ENCODE measurements at places on chromosomes 1 and 21.

DNA sequence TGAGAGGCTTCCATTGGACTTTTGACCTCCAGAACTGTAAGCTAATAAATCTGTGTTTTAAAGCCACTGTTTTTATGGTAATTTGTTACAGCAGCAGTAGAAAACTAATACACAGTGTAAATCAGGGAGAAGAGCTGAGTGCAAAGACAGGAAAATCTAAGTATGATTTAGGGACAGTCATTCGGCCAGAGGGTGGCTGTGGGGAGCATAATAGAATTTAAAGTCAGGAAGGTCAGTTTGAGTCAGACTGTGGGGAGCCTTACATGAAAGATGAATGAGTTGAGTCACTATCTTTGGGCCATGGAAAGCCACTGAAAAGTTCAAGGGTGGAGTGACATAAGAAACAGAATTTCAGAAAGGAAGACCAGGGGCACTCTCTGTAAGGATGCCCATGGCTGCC lies 52.4 kb upstream of the SSX2IP start:
- no peak for DNase-seq

- no peak for DNase-seq
Observed at GRCh38 chr1:26070963-26071342, 3.5 kb upstream of the TRIM63 start.

GRCh38 chr1:66271216-66271903 lies 262.6 kb upstream of the SGIP1 start:
- no peak for DNase-seq

GRCh38 chr1:8816831-8817411 lies 519 bp downstream of the RERE start:
- DNase-seq = peak; percentile 9

All from activated T-cell treated with anti-CD3 and anti-CD28 coated beads for 4 hours (primary cell).